ENCODE measurements at places on chromosomes 7 and 10. TPM values are rescaled to one million over a fixed set of nuclear protein-coding genes. Genes with fewer than 3 reads are reported as not detected.

The ENKUR gene
- total RNA-seq, result not detected

The GDF10 gene
- total RNA-seq, result 0.74 TPM

The NKX1-2 gene
- not detected for total RNA-seq

DNA sequence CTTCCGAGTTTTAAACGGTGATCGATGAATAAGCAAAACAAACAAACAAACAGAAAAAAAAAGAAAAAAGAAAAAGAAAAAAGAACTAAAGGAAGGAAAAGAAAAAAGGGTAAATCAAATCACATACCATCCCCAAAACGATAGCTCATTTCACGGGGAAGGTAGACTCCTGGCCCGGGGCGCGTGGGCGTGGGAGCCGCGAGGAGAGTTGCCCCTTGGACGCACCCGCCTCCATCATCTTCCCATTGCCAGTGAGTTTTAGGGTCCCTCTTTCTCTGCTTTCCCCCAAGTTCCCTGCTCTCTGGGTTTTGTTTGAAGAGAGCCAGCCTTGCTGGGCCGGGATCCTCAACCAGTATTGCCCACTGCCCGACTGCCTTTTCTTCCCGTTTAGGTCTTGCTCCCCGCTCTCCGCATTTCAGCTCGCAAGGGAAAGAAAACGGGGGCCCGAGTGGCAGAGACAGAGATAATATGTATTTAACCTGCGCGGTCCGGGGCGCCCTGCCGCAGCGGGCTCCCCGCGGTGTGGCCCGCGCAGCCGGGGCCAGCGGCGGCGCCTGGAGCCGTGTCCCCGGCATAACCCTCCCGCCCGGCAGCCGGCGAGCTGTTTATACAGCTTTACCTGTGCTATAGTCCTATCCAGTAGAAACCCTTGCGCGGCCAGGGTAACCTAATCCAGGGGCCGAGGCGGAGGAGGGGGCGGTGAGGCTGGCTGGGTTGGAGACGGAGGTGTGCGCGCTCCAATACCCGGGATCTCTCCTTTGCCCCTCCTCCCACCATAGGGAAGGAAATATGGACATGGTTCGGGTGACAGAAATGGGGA is 5.2 kb upstream of the GATA3 start:
- H3K4me1 ChIP-seq, result peaks cover 61% of the 10 kb centered on the region
- no peaks in the 10 kb centered on the region for H3K36me3 ChIP-seq
- peak overlapping the region; percentile 81 for H3K4me3 ChIP-seq
- no peak for DNase-seq
- peak overlapping the region; percentile 37 for H3K27ac ChIP-seq

- DNase-seq, result no peak
- peaks cover 17% of the 10 kb centered on the region for H3K27me3 ChIP-seq
- H3K4me3 ChIP-seq, result no peak overlapping the region
- no peaks in the 10 kb centered on the region for H3K36me3 ChIP-seq
- H3K27ac ChIP-seq, result no peak overlapping the region
- H3K4me1 ChIP-seq, result no peaks in the 10 kb centered on the region
Measured at GRCh38 chr7:45358287-45358686, 200.7 kb downstream of the RAMP3 start.

DNA sequence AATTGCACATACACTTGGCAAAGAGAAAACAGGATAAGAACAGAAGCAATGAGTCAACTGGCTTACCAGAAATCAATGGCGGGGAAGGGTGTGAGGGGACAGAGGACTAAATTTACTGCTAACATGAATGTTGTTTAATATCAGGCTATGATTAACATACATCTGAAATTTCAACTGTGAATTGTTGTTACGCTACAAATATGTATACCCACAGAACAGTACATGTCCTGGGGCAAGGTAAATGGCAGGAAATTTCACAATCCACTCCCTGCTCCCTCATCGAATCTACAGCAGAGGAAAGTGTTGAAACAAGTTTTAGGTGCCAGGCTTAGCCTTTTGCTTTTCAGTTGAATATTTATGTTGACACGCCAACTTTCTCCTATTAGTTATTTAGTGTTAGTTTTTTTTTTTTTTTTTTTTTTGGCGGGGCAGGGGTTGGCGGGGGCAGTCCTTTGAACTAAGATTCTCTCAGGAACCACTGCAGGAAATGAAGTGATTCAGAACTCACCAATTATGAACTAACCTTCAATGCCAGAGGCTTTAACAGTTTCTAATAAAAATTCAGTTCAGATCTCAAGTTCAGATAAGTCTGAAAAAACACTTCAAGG is 99.0 kb downstream of the UBE2H start:
- peaks cover 4% of the 10 kb centered on the region for H3K36me3 ChIP-seq
- no peaks in the 10 kb centered on the region for H3K27me3 ChIP-seq
- peaks cover 66% of the 10 kb centered on the region for H3K4me1 ChIP-seq

DNA sequence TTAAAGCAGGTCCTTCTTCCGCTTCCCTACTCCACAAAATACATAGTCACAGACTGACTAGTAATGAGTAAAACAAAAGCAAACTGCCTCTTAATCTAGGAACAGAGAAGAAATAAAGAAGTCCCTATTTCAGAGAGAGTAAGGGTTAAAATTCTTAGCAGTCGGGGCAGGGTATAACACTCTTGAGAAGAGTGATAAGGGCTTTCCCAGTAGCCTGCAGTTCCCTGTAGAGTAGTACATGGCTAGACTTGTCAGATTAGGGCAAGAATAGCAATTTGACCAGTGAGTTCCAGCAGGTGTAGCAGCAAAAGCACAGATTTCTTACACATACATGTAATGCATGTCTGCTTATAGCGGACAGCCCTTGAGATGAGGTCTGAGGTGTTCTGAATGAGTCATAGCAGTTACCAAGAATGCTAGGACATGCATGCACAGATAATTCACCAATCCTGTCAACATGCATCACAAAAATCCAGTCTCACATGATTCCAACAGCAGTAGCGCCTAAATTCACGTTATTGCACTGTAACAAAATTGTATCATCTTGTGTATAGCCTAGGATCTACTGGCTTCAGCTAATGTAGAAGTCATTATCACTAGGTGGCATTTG is 40.7 kb downstream of the BTRC start:
- H3K27me3 ChIP-seq, result no peaks in the 10 kb centered on the region
- peaks cover 15% of the 10 kb centered on the region for H3K4me1 ChIP-seq
- no peak overlapping the region for H3K4me3 ChIP-seq
- peaks cover 5% of the 10 kb centered on the region for H3K36me3 ChIP-seq
- no peak for DNase-seq

GRCh38 chr10:71814922-71815411 is 36.1 kb downstream of the PSAP start:
- DNase-seq, result no peak
- H3K4me3 ChIP-seq, result no peak overlapping the region
- no peaks in the 10 kb centered on the region for H3K36me3 ChIP-seq
- H3K27ac ChIP-seq, result peak overlapping the region; percentile 34
- no peaks in the 10 kb centered on the region for H3K4me1 ChIP-seq
- H3K27me3 ChIP-seq, result no peaks in the 10 kb centered on the region

GRCh38 chr10:91238191-91238590 is 17.7 kb downstream of the PCGF5 start:
- no peaks in the 10 kb centered on the region for H3K36me3 ChIP-seq
- no peak overlapping the region for H3K4me3 ChIP-seq
- peaks cover 12% of the 10 kb centered on the region for H3K4me1 ChIP-seq
- no peaks in the 10 kb centered on the region for H3K27me3 ChIP-seq
- no peak overlapping the region for H3K27ac ChIP-seq
- DNase-seq, result no peak

DNA sequence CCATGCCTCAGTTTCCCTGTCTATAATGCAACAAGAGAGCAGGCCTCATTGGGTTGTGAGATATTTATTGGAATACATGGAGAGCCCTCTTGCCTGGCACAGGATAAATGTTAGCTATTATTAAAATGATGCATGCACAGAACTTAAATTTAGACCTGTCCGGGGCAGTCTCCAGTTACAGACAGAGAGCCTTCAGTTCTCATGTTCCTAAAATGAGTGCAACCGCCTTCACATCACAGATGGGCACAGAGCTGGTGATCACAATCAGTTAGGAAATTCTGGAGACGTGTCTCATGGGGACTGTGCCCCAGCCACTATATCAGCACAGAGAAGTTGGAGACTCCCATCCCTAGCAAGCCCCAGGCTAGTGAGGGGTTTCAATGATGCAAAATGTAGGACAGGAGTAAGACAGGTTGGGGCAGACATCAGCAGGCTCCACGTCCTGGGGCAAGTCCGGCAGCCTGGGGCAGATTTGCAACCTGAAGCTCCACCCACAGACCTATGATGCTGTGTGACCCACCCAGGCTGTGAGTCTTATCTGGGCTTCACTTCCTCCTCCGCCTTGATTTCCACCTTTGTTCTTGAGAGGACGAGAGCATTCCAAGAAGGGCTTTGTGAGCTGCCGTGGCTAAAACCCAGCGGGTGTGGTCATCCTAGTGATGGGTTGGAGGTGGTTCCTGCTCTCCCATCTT is 49.4 kb downstream of the CXCL12 start:
- no peak overlapping the region for H3K27ac ChIP-seq
- no peak overlapping the region for H3K4me3 ChIP-seq
- no peaks in the 10 kb centered on the region for H3K27me3 ChIP-seq
- H3K36me3 ChIP-seq, result no peaks in the 10 kb centered on the region
- no peaks in the 10 kb centered on the region for H3K4me1 ChIP-seq

DNA sequence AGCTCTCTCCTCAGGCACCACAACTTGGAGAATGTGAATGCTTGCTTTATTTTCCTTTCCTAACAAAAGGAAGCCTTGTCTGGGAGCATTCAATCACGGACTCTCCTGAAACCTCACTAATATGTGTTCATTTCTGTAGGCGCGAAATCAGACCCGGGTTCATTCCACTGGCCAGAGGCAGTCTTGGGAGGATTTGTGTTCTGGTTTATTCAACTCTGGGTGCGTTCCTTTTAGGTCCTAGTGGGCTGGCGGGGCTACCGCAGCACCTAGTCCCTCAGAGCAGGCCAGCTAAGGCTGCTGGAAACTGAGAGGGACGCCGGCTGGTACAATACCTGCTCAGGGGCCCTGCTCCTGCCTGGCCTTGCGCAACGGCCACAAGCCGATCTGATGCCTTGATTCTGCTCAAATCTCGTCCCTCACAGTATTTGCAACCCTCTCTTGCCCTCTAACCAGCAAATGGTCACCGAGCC is 7.5 kb downstream of the HOXA4 start:
- H3K4me3 ChIP-seq, result no peak overlapping the region
- peaks cover 14% of the 10 kb centered on the region for H3K27me3 ChIP-seq
- no peaks in the 10 kb centered on the region for H3K4me1 ChIP-seq
- H3K27ac ChIP-seq, result no peak overlapping the region
- H3K36me3 ChIP-seq, result no peaks in the 10 kb centered on the region
- no peak for DNase-seq

DNA sequence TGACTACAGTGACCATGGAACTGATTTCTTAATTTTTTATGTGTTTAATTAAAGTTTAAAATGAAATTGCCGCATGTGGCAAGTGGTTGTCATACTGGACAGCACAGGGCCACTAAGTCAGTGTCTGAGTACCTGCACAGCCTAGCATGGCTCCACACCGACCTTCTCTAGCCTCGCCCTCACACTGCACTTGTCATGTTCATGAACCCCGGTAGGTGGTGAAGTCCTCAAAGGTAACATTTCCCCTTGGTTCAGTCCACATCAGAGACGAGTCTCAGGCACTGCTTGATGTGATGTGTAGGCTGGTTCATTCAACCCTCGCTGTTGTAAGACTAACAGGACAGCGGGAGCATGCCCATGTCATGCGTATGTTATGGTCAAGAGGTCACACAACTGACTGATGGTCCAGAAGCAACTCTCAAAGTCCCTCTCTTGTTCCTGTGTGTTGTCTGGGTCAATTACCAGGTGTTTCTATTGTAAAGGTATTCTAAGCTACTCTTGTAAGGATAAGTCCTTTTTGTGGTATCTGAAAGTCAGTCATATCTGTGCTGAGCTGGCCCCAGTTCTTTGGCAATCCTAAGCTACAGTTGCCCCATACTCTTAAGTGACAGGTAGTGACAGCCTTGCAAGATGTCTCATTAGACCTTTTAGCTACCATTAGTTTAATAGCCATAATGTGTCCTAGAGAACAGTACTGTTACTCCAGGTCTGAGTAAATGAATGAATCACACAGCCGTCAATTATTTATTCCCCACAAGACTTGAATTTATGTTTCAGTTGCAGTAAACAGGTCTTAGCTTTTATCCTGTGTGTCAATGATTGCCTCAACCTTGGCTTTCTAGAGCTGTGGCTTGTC is 32.9 kb upstream of the ZC3HAV1L start:
- H3K27ac ChIP-seq, result peak overlapping the region; percentile 53
- no peak for DNase-seq
- peaks cover 71% of the 10 kb centered on the region for H3K4me1 ChIP-seq
- no peak overlapping the region for H3K4me3 ChIP-seq

DNA sequence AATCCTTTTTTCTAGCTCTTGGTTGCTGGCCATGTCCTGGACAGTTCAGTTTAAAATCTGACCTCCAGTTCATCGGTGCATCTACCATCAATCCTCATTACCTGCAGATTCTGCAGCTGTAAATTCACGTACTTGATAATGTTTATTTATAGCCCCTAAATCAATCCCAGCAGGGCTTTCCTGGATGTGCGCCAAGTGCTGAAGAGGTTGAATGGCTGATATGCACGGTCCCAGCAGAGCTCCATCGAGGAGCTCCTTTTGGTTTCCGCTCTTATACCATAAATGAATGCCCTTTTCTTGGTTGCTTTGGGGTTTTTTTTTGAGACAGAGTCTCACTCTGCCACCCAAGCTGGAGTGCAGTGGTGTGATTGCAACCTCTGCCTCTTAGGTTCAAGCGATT is 91.2 kb upstream of the CCZ1B start:
- no peak overlapping the region for H3K27ac ChIP-seq
- H3K36me3 ChIP-seq, result no peaks in the 10 kb centered on the region
- DNase-seq, result no peak
- H3K27me3 ChIP-seq, result peaks cover 17% of the 10 kb centered on the region
- no peak overlapping the region for H3K4me3 ChIP-seq

DNA sequence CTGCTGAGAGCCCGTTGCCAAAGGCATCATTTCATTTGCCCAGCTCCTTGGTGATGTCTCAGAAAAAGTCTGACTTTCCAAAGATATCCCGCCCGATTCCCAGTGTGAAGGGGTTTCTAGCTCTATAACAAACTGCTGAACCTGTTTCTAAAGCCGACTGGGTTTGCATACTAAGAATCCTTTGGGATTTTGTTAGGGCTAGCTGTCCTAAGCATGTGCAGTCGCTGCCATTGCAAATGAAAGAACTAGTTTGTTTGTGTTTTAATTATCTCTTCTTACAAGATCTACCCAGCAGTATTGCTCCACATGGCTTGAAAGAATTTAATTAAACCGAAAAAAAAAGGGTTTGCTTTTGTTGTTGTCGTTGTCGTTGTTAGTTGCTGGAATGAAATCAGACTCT is 476.6 kb downstream of the GATA3 start:
- no peaks in the 10 kb centered on the region for H3K36me3 ChIP-seq
- H3K4me3 ChIP-seq, result no peak overlapping the region
- H3K27me3 ChIP-seq, result peaks cover 9% of the 10 kb centered on the region
- no peak for DNase-seq
- no peak overlapping the region for H3K27ac ChIP-seq
- no peaks in the 10 kb centered on the region for H3K4me1 ChIP-seq

- H3K36me3 ChIP-seq, result no peaks in the 10 kb centered on the region
- DNase-seq, result no peak
- H3K4me3 ChIP-seq, result no peak overlapping the region
- no peak overlapping the region for H3K27ac ChIP-seq
Measured at GRCh38 chr7:110573862-110574528, 516.9 kb upstream of the LRRN3 start.

Measured in naive thymus-derived CD8-positive, alpha-beta T cell (primary cell).